Activated naive CD4-positive, alpha-beta T cell treated with anti-CD3 and anti-CD28 coated beads, Interleukin-2, amount 50 U/mL, for 72 hours (primary cell): ENCODE measurements at places on chromosomes 16 and 17. TPM values are rescaled to one million over a fixed set of nuclear protein-coding genes. Genes with fewer than 3 reads are reported as not detected.

The TTLL6 gene
- total RNA-seq: not detected

The CD300H gene
- total RNA-seq: not detected

The CTF1 gene
- 0.96 TPM for total RNA-seq

The TAOK1 gene
- 37.9 TPM for total RNA-seq

The ZFP3 gene
- 0.73 TPM for total RNA-seq

The HSF5 gene
- total RNA-seq: 3.9 TPM

The TBC1D3L gene
- total RNA-seq: 9.4 TPM

The ZNF205 gene
- not detected for total RNA-seq

The SLC12A3 gene
- total RNA-seq: not detected

The PLK1 gene
- 80.0 TPM for total RNA-seq

The CRISPLD2 gene
- 0.08 TPM for total RNA-seq

The PITPNM3 gene
- total RNA-seq: 1.2 TPM

The EVPL gene
- 1.5 TPM for total RNA-seq

The HOXB8 gene
- total RNA-seq: not detected

The ACBD4 gene
- 18.9 TPM for total RNA-seq

The CYGB gene
- not detected for total RNA-seq

The MMP2 gene
- total RNA-seq: not detected
